ENCODE measurements at places on chromosomes 7 and 10.

DNA sequence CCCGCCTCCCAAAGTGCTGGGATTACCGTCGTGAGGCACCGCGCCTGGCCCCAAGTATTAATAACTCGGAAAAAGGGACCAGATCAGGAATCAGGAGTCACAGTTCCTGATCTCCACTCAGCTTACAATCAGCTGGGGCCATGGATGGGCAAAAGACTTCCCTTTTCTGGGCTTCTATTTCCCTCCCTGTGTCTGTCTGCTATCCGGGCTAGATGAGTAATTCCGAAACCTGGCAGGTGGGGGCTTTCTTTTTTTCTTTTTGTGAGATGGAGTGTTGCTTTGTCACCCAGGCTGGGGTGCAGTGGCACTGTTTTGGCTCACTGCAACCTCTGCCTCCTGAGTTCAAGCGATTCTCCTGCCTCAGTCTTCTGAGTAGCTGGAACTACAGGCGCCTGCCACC lies 11.6 kb downstream of the RPS24 start:
- no peak for DNase-seq

DNA sequence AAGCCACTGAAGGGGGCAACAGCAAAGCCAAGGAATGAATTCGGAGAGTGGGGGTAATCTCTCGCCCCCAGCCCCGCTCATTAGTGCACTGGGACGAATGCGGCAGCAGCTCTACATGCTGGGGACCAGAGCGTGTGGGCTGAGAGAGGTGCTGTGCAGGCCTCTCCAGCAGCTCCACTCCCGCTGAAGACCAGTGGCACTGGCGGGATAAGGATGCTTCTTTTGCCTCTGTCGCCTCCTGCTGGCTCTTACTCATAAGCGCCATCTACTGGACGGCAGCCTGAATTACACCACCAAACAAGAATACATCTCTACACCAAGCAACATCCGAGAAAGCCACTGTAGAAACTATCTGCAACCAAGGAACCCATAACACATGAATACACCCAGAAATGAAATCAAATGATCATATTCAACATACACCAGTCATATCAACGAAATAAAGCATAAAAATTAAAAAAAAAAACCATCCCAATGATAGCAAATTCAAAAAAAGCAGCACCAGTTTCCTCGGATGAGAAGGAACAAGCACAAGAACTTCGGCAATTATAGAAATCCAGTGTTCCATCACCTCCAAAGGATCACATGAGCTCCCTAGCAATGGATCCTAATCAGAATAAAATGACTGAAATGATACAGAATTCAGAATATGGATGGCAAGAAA lies 79.0 kb upstream of the TMEM168 start:
- DNase-seq, result peak; percentile 37

DNA sequence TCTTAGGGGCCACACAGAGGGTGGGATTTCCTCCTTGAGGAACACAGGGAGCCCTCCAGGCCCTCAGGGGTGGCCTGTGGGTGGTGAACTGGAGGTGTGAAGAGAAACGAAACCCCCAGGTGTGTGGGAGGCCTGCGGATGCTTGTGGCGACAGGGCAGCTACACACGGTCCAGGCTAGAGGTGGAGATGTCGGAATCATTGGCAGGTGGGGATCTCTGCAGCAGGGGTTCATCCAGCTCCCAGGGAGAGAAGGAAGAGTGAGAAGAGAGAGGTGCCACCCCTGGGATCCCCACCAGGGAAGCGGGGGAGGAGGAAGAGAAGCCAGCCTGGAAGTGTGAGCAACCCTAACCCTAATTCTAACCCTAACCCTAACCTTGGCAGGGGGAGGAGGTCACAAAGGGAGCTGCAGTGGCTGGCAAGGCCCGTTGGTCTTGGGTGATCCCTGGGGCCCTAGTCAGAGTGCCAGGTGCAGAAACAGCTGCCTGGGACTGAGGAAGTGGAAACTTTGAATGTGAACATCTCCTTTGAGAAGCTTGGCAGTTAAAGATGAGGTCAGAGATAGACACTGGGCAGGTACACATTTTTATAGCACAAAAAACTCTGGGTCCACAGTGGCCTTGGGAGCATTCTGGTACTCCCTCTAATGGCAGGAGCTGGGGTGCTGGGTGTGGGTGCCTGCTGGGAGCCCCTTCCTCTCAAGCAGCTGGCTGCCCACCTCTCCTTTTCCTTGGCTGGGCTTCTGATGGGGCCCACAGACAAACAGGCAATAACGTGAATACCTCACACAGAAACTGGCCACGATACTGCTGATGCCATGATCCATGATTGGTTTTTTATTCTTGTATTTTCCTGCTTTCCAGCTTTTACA lies 6.8 kb upstream of the AEBP1 start:
- DNase-seq, result no peak

- DNase-seq, result no peak
Measured at GRCh38 chr7:52838981-52839411, 196.4 kb upstream of the POM121L12 start.

GRCh38 chr10:58573144-58573543 lies 60.5 kb downstream of the BICC1 start:
- DNase-seq, result no peak

DNA sequence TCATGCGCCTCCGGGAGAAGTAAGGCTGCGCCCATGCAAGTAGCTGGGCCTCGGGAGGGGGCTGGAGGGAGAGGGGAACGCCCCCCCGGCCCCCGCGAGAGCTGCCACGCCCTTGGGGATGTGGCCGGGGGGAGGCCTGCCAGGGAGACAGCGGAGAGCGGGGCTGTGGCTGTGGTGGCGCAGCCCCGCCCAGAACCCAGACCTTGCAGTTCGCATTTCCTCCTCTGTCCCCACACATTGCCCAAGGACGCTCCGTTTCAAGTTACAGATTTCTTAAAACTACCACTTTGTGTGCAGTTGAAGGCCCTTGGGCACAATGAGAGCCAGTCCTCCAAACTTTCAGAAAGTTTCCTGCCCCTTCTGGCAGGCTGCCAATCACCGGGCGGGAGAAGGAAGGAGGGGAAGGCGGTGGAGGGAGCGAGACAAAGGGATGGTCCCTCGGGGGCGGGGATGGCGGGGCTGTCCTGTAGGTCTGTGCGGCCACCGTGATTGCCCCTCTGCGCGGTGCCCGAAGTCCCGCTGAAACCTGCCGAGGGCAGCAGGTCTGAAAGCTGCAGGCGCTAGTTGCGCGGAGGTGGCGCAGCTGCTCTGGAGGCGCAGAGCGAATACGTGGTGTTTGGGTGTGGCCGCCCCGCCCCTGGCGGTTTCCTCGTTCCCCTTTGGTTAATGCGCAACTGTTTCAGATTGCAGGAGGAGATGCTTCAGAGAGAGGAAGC lies 2.1 kb downstream of the VIM start:
- DNase-seq, result peak; percentile 79

- DNase-seq, result no peak
Measured at GRCh38 chr7:1298051-1298930, 65.6 kb downstream of the UNCX start.

- DNase-seq, result no peak
Measured at GRCh38 chr10:82737549-82737948, 862.6 kb downstream of the NRG3 start.

GRCh38 chr10:118948786-118949185 lies 80.7 kb upstream of the NANOS1 start:
- DNase-seq, result no peak
